ENCODE measurements at places on chromosomes 4 and X.

GRCh38 chrX:145803508-145803907, 14.1 kb upstream of the SLITRK2 start:
- DNase-seq = no peak

DNA sequence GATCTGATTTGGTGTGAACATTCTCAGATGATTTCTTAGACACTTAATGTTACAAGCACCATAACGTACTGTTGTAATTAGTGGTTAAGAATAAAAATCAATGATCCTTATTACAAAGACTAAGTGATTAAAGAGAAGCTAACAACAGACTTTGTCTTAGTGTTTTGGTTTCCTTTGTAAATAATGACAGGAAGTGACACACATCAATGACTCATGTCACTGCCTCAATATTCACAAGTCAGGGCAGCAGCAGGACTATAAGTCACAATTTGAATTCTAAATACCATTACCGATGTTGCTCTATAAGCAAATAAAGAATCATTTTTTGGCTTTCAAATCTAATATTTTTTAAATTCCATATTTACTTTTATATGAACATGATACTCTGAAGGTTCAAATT, 115.8 kb upstream of the FAT4 start:
- DNase-seq = peak; percentile 59

- DNase-seq = peak; percentile 13
Measured at GRCh38 chr4:52588097-52588496, 71.0 kb downstream of the USP46 start.

GRCh38 chr4:38666766-38667084, 2.7 kb downstream of the KLF3 start:
- no peak for DNase-seq

DNA sequence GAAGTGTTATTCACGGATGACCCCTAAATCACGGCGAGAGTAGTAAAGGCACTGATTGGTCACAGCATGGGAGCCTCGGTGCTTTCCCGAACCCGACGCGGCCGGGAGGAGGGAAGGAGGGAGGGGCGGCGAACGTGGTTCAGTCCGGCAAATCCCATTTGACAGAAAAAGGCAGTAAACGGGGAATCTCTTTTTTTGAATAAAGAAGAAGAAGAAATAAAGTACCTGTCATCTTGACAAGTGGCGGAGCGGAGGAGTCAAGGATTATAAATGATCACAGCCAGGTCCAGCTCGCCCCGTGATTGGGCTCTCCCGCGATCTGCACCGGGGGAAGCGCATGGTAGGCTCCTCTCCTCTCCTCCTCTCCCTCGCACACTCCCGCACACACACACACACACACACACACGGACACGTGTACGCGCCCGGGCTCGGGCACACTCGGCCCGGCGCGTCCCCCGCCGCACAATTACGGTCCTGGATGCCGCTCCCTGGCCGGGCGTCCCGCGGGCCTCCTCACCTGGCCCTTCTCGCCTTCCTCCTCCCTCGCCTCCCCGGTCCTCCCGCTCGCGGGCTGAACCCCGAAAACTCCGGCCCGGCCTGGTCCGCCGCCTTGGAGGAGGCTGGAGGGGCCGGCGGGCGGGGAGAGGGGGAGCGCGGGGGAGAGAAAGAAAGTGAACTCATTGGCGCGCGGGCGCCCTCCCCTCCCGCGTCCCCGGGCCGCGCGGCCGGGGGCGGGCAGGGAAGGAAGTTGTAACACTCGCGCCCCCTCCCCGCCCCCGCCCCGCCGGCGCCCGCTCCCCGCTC, 99.2 kb upstream of the TENM3 start:
- peak; percentile 80 for DNase-seq

DNA sequence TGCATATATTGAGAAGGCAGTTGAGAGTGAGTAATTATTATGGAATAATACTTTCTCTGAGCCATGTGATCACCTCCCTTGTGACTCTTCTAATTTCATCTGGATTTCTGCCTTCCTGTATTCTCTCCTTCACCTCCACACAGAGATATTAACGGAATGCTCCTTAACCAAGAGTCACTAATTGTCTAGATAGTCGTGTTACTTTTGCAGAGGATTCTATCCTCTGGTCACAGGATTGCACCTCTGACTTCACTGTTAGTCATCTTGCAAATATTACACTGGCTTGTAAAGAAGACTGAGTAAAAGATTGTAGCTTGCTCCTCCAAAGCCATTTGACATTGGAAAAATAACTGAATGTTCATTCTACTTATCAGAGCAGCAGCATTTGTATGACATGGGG, 160.9 kb downstream of the SH2D1A start:
- peak; percentile 49 for DNase-seq

- no peak for DNase-seq
Measured at GRCh38 chrX:77743720-77744119, 42.3 kb downstream of the ATRX start.

DNA sequence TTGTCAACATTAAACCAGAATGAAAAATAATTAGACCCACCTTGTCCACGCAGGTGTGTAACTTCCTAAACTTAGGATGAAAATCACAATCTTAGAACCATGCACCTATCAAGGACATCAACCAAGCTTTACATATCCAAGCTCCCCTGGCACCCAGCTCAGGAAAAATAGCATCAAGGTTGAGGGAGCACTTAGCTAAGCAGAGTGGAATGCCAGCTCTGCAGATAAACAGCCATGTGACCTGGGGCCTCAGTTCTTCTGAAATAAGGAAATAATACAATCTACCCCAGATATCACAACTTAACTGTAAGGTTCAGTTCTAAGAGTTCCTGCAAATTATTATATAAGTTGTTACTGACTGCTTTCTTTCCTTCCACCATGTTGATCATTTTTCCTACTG, 64.7 kb downstream of the DHX15 start:
- no peak for DNase-seq

GRCh38 chr4:185623444-185624258, 88.3 kb upstream of the PDLIM3 start:
- DNase-seq = no peak

DNA sequence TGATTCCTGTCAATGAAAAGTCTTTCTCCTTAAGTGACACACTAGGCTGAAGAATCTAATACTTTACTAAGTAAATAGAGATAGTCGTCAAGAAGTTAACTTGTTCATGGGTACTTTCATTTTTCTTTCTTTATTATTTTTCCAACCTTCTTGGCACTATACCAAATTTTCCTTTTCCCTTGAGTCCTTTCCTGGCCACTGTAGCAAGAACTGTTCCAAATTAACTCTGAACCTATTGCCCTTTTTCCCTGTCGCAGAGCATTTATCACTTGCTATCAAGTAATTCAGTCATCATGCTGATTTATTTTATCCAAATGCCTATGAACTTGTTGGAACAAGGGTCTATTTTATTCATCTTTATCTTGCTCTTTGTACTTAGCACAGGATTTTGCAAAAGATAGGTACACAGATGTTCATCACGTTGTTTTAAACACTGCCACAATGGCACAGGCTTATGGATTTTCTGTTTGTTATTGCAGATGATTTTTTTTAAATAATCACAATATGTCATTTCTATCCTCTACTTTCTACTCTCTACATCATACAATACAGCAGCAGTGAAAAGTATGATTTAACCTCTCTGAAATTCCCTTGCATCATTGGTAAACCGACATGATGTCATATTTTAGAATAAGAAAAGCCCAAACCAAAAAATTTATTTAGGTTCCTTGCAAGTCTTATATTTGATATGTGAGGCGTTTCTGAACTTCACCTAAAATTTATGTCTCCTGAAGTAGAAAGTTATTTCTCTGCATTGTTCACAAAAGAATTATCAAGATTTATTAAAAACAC, 2352.3 kb downstream of the PCDH7 start:
- no peak for DNase-seq

- DNase-seq = peak; percentile 26
Measured at GRCh38 chrX:68710870-68711576, 63.6 kb downstream of the STARD8 start.

DNA sequence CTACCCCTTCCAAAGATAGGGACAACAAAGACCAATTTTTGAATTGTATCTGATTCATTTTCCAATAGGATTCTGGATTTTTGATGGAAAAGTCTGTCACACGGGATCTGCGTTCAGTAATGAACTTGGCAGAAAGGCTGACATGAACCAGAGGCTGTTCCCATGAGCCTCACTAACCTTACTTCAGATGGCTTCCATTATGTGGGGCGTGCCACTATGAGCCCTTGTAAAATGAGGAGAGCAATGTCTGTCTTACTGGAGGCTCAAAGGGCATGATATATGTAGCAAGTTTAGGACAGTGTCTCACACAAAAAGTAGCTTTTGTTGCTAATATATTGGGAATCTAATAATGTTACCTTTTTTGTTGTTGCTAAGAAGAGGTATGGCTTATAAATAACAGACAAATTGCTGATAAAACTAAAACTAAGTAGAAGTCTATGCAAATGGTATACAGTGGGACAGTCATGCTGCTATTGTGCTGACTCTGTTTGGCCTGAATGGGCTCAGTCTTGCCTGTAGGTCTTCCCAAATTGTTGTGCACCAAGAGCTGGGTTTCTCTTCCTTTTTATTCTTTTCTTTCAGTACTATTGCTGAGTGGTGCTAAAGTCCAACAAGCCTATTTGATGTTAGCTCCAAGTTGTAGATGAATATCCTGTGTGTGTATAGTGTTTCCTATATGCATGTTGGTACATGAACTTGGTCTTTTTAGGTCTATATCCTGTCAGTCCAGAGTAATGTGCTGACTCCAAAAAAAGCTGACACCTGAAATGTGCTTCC, 132.1 kb downstream of the SPRY1 start:
- DNase-seq = no peak

DNA sequence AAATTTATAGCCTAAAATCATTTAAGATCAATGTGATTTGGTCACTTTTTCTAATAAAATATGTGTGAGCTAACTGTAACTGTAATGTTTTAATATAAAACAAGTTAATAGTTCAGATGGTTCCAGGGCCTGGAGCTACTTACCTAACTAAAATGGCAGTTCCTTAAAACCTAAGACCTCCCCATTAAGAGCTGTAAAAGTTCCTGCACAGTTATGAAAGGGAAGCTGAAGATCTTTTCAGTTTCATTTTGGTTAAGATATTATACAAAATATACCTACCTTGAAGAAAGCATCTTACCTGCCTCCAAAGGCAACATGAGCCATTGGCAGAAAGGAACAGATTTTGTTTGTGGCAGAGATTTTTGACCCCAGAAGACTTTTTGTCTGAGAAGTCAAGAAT, 30.1 kb downstream of the HPF1 start:
- DNase-seq = no peak

GRCh38 chrX:110683925-110684324, 111.7 kb downstream of the CHRDL1 start:
- DNase-seq = no peak

- no peak for DNase-seq
Measured at GRCh38 chr4:3387154-3387942, 54.4 kb upstream of the HGFAC start.

DNA sequence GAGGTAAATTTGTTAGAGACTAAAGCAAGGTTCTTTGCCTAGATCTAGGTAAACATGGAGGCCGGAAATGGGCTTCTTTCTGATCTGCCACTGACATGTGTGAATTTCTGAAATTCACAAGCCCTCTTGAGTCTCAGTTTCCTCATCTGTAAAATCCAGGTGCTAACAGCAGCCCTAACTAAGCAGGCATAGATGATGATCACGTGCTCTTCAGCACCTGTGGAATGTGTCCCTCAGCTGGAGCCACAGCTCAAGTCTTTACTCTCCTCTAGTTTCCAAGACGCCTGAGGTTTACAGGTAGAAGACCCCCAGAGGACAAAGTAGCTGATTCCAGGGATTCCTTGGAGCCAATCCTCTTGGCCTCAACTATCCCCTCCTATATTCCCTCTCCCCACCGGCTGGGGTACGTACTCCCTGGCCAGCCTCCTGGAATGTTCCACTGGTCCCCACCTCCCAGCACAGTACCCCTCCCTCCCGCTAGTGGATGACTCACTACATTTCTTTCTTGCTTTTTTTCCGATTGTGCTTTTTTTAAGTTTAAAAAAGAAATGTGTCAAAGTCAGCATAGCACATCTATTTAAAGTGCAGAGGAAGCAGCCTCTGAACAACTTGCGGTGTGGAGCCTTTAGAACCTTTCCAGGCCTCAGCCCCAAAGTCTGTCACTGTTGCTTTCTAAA, 98.4 kb downstream of the PHKA2 start:
- DNase-seq = no peak

DNA sequence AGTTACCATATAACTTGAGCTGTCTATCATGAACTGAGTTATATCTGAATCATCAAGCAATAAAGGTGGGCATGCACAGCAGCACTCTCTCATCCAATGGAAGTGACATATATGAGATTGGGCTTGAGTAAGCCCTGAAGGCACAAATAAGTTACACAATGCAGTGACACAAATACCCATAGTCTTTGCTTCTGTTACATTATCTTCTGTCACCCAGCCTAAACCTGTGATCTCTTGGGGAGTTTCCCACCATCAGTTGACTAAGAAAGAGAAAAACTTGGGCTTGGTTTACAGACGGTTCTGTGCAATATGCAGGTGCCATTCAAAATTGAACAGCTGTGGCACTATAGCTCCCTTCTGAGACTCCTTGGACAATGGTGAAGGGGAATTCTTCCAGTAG, 138.8 kb upstream of the IL15 start:
- DNase-seq = no peak

DNA sequence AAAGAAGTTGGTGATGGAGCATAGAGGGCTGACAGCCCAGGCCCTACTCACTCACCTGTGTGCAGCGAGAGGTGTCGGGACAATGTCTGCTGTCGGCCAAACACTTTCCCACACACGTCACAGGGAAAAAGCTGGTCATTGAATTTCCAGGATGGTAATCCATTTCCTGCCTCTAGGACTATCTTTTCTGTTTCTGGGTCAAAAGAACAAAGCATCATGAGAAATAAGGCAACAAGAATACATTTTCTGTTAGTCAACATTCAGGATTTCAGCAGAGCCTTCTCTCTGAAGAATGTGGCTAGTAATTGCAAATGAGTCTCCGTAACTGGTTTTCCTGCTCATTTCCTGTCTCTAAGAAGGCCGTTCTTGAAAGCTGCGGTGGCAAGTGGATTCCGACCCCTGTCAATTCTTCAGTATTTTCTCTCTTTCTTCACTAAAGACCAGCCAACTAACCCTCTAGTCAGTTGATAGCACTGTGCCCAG, 99.4 kb downstream of the C4orf51 start:
- no peak for DNase-seq

GRCh38 chrX:38400389-38400910, 48.0 kb downstream of the OTC start:
- DNase-seq = no peak

GRCh38 chr4:17939054-17939453, 82.5 kb downstream of the LCORL start:
- no peak for DNase-seq

DNA sequence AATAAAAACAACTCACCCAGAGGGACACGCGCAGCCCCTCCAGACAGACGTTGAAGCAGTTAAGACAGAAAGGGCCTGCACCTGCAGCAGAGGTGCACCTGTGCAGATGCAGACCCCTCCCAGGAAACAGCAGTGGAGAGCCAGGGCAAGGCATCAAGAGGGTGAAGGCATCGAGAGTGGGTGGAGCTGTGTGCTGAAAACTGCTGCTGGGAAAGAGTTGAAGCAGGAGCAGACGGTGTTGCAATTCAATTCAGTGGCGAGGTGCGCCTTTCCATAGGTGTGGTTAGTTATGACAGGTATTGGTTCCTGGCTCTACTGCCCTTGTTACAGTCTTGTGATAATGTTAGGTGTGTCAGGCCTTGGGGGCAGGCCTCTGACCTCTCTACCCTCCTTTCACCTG, 16.7 kb downstream of the LETM1 start:
- DNase-seq = no peak
